ENCODE measurements at places on chromosomes 5 and 9.

DNA sequence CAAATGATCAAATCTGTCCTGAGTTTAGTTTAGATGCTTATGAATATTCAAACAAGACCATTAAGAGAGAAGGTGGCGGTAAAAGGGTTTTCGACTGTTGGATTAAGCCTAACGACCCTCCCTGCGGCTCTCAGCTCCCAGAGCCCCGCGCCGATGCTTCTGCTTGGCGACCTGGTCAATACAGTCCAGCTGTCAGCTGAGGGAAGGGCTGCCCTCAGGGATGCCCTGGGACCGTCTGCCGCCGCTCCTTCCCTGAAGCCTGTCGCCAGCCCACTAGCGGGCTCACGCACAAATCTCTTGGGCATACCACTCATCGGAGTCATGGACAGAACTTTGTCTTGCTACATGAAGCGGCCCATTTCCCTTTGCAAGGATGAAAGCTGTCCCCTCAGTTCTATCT lies 136.6 kb upstream of the RAPGEF1 start:
- no peak for DNase-seq

- no peak for DNase-seq
Observed at GRCh38 chr9:2125906-2126305, 110.8 kb downstream of the SMARCA2 start.

GRCh38 chr5:67118050-67118620 lies 78.5 kb downstream of the CD180 start:
- DNase-seq, result no peak

- DNase-seq, result peak; percentile 11
Observed at GRCh38 chr5:80204808-80205614, 50.8 kb downstream of the SERINC5 start.

- DNase-seq, result peak; percentile 89
Observed at GRCh38 chr5:146565764-146566367, 49.9 kb upstream of the GPR151 start.

- DNase-seq, result no peak
Observed at GRCh38 chr5:63029891-63030290, 451.3 kb downstream of the LRRC70 start.

GRCh38 chr9:110170357-110171257 lies 37.4 kb downstream of the C9orf152 start:
- no peak for DNase-seq

GRCh38 chr5:39080597-39081204 lies 6.5 kb upstream of the RICTOR start:
- peak; percentile 76 for DNase-seq

GRCh38 chr9:134669399-134669955 lies 27.9 kb downstream of the COL5A1 start:
- no peak for DNase-seq

DNA sequence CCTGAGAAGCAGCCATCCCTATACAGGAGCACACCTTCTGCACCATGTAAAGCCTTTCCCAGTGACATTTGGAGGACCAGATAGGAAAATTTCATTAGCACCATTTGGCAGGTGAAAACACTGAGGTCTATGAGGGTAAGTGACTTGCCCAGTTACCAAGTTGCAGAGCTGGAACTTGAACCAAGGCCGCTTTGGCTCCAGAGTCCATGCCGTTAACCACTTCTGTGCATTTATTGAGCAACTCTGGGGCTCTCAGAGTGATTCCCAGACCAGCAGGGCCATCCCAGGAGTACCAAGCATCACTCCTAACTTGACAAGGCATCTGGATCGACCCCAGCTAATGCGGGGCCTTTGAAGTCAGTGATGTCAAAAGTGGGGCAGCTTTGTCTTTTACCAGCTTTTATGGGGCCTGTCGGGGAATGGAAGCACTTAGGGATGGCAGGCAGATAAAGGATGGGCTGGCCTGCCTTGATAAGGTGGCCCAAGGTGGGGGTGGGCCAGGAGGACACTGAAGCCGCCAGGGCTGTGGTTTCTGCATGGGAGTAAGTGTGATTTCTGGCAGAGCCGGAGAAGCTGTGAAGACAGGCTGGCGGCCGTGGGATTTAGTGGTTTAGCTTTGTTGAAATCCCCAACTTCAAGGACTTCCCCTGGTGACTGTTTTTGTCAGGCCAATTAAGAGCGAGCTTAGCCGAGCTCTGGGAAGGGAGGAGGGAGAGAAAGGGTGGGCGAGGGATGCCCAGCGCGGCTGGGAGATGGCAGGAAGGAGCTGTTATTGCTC lies 127.3 kb downstream of the MACROH2A1 start:
- no peak for DNase-seq

DNA sequence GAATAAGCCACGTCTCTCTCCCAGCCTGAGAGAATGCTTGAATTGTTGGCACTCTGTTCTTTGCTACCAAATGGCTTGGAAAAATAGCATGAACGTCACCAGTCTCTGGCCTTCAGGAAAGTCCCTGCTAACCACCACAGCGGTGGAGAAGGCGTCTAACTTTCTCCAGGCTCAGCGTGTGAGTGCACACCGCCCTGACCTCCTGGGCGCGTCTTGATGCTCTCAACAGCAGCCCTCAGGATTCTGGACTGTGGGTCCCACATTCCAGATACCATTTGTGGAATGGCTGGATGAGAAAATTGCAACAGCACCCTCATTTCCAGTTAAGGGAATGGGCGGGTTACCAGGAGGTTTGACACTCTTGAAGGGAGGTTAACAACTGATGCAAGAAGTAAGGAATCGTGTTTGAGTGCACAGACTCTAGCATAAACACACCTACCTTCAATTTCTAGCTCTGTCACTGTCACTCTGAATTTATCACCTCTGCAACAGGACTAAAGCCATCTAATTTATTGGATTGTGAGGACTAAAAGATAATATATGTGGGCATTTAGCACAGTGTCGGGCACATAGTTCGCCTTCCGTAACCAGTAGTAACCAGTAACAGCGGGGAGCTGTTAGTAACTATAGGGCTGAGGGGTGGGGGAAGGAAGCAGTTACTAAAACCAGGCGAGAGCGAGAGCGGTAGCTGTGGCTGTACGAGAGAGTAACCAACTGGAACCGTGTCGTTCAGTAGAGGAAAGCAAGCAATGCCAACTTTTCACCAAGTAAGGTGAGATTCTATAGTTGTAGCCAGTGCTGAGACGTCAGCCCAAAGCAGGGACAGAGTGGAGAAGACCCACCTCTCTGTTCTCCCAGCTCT lies 807 bp upstream of the PLGRKT start:
- peak; percentile 58 for DNase-seq

GRCh38 chr5:117235786-117236185 lies 661.2 kb upstream of the SEMA6A start:
- no peak for DNase-seq

- DNase-seq, result no peak
Observed at GRCh38 chr5:90983148-90983547, 400.0 kb downstream of the ARRDC3 start.

GRCh38 chr5:43421450-43422133 lies 9.4 kb upstream of the CCL28 start:
- no peak for DNase-seq

GRCh38 chr5:171418982-171419687 lies at the start of gene FGF18:
TSS of gene FGF18 (plus strand) at chr5:171419647. CDS start at chr5:171420200, 553 bp downstream.
- DNase-seq, result peak; percentile 92

GRCh38 chr9:137967280-137967953 lies 89.8 kb downstream of the CACNA1B start:
- no peak for DNase-seq

GRCh38 chr5:75081510-75081909 lies 29.2 kb upstream of the GCNT4 start:
- DNase-seq, result peak; percentile 17

- DNase-seq, result no peak
Observed at GRCh38 chr9:76115396-76115795, 224.9 kb downstream of the PCSK5 start.

GRCh38 chr5:18397891-18398290 lies 763.6 kb downstream of the TAF11L14 start:
- no peak for DNase-seq

- peak; percentile 46 for DNase-seq
Observed at GRCh38 chr5:140073296-140073695, 30.2 kb upstream of the NRG2 start.

GRCh38 chr5:132223861-132224260 lies 3.8 kb downstream of the P4HA2 start:
- no peak for DNase-seq

DNA sequence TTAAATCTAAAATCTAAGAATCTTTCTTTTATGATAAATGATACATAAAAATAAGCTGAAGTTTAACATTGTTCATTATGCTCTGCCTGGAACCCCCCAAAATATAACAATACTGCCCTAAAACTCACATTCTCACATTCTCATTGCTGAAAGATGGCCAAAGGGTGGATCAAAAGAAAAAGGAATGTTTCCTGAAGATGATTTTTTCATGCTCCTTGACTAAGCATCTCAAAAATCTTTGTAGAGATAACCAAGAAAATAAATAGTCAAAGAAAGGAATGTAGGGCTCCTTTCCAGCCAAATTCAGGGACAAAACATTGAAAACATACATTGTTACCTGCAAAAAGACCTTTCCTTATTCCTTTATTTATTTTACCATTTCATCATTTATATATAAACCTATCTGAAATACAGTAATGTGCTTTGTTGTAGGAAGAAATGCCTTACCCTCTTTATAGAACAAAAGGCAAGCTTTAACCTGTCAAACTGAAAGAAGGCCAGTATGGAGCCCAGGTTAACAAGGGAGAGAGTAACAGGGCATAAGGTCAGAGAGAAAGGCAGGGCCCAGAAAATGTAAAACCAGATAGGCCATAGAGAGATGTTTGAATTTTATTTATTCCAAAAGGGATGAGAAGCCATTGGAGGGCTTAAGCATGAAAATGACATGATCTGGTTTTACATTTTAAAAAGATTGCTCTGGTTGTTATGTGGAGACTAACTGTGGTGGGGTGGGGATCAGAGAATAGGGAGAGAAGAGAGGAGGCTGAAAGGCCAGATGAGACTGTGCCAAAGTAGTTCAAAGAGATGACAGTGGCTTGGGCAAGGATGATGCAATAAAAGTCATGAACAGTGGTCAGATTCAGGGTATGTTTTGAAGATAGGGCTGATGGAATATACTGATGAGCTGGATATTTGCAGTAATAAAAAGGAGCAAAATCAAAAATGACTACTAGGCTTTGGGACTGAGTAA lies 37.3 kb upstream of the CDK5RAP2 start:
- DNase-seq, result no peak

DNA sequence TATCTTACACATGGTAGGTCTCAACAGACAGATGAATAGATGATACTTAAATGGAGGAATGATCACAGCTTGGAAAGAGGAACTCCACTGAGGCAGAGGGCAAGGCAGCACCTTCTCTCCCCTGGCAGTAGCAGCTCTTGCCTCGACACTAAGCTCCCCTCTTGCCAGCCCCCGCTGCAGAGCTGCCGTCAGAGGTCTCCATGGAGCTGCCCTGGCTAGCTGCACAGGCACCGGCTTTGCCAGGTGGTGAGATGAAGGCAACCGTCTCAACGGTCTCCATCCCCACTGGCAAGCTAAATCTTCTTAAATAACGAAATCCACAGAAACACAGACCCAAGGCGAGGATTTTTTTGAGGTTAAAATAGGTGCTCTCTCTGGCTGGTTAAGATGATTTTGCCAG lies 81.2 kb downstream of the CRB2 start:
- no peak for DNase-seq

DNA sequence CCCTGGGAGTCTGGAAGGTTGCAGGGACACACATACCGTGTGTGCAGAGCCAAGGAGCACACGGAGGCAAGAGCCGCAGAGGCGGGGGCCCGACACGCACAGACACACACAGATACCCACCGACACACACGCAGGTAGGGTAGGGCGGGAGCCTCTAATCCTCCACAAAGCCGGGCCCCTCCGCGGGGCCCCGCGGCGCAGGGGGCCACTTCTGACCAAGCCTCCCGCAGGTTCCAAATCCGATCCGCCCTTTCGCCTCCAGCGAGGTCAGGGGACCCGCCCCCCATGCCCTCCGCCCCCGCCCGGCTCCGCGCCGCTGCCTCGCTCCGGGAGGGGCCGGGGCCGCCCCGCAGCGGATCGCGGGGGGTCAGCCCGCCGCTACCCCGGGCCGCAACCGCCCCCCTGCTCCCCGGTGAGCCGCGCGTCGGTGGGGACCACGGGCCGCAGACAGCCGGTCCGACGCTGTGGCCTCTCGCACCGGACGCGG lies 1.4 kb upstream of the LMX1B start:
- DNase-seq, result peak; percentile 54

DNA sequence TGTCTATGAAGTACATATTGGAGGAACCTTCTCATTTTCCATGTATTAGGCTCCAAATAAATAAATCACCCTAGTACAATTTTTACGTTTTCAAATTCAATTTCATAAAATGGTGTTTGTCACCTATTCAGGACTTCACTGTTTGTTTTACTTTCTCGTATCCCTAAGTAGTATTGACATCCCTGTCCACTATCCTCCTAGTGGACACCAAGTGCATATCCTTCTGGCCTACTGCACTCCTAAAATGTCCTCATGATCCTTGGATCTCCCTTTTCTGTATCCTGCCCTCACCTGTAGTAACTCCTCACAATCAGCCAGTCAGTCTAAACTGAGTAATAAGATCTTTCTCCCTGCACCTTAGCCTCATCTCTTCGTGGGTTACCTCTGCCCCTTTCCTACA lies 539.9 kb downstream of the DMRTA1 start:
- peak; percentile 27 for DNase-seq

DNA sequence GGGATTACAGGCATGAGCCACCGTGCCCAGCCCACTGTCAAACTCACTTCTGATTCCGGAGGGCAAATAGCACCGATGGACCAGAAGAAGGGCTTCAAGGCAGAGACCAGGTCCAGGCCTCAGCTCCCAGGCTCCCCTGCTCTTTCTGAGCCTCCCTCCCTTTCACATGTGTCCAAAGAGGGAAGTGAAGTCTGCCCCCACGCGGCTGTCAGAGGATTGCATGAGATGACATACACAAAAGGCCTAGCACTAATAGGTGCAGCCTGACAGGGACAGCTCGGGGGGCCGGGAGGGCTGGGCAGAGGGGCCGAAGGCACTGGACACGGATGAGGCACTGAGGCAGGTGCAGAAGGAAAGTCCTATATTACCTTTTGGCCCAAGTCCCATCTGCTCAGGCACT lies 16.1 kb downstream of the FBP1 start:
- peak; percentile 36 for DNase-seq

GRCh38 chr9:137160716-137161557 lies 8.9 kb downstream of the LRRC26 start:
- DNase-seq, result peak; percentile 94

DNA sequence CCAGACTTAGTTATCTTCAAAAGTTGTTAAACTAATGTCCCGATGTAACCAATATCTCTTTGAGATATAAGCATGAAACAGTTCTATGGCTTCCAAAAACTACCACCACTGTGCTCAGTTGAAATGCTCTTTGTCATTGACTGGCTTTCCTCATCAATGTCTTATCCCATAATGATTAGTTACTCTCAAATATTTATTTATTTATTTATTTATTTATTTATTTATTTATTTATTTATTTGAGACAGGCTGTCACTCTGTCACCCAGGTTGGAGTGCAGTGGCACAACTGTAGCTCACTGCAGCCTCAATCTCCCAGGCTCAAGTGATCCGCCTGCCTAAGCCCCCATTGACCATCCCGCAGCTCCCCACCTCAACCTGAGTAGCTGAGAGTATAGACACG lies 28.0 kb upstream of the MLLT3 start:
- no peak for DNase-seq

DNA sequence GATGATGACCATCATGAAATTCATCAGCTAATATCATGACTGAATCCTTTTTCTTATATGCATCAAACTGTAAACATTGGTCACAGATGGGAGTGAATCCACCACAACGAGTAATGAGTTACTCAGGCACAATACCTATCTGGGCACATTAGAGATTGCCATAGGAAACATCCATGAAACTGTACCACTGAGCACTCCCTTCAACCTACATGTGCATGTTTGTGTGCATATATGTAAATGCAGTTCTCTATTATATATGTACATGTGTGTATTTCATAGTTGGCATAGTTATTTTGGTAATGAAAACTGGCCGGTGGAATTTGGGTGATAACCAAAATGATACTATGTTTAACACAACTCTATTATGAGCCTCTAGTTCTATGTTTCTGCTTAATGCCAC lies 387.3 kb upstream of the ARRDC3 start:
- no peak for DNase-seq

All from DMS53 (cell line).